ENCODE measurements at places on chromosomes 2 and 18.
A peak's percentile ranks its signal among the peaks of the same experiment; 100 is the strongest.

DNA sequence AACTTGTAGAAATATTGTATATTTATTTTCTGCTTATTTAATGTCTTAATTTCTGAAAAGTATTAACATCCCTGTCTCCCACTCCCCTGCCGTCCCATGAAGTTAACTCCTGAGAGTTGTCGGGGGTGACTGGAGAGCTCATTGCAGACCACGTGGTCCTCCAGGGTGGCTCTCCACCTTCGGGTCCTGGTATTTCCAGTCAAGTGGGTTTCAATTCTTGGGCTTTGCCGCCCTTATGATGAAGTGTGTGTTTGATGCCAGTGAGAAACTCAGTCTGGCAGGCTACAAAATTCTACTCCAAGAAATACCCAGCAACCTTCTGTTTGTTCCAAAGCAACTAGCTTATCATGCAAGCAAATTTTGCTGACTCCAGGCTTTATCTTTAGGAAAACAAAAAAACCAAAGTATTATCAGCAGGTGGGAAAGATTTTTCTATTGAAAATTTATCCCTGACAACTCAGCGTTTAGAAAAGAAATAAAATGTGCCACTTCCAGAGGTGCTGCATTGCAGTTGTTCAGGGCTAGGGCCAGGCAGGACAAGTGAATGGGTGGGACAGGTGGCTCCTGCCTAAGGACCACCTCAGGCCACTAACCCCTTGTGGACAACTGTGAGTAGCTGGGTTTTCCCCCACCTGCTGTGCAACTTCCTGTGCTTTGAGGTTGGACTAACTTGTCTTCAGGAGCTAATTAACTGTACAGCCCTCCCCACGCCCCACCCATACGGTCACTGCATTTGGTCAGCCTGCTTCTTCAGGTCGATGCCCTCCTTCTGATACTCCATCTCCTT lies 46.6 kb downstream of the BCL2L11 start:
- no peak for DNase-seq

- no peak for DNase-seq
Observed at GRCh38 chr18:56379256-56379655, 259.1 kb downstream of the TXNL1 start.

DNA sequence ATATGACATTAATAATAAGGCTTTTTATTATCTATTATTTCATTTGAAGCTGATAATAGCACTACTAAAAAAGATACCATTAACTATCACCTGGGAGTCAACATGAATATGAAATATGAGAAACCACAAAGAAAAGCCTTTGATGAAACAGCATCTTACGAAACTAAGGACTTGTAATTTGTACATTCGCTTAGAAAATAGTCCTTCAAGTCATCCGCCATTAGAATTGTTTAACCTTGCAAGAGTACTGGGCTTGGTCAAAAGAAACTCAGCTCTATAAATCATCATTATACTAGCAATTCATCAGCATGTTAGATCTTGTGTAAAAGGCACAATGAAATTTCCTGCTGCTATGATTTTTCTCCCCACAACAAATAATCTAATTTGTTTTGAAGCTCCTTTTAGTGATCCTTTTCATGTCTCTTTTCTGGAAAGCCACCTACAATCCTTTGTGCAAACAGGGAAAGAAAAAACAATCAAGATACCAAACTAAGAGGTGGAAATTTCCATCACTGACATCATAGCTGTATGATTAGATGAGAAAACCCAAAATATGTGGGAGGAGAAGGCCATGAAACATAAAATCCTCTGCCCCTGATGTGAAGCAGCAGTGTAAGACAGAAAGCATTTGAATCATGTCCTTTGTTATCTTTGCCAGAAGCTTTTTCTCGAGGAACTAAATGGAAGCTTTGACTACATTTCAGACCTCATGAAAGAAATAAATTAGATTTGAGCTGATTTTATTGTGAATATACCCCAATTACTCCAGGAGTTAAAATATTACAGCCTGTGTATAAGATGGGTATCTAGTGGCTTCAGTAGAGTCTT lies 31.2 kb downstream of the SCN9A start:
- DNase-seq, result peak; percentile 93

- DNase-seq, result peak; percentile 76
Observed at GRCh38 chr2:68357605-68358337, 7.3 kb upstream of the PLEK start.

GRCh38 chr2:230935130-230935430 lies 10.0 kb upstream of the GPR55 start:
- DNase-seq, result no peak

DNA sequence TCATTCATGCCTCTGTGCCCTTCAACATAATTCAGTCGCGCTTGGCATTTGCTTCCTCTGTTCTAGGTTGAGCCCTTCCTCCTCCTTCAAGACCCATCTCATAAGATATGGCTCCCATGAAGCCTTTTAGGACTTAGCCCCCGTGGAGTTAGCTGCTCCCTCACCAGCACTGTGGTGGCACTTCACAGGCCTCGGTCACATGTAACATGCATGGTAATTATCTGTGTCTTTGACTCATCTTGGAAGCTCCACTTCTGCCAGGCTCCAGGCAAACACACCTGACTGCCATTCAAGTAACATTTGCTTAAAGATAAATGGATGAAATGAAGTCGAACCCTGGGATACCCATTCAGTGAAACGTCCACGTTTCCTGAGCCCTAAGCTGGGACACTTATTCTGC lies 484.7 kb downstream of the EIPR1 start:
- DNase-seq, result no peak

DNA sequence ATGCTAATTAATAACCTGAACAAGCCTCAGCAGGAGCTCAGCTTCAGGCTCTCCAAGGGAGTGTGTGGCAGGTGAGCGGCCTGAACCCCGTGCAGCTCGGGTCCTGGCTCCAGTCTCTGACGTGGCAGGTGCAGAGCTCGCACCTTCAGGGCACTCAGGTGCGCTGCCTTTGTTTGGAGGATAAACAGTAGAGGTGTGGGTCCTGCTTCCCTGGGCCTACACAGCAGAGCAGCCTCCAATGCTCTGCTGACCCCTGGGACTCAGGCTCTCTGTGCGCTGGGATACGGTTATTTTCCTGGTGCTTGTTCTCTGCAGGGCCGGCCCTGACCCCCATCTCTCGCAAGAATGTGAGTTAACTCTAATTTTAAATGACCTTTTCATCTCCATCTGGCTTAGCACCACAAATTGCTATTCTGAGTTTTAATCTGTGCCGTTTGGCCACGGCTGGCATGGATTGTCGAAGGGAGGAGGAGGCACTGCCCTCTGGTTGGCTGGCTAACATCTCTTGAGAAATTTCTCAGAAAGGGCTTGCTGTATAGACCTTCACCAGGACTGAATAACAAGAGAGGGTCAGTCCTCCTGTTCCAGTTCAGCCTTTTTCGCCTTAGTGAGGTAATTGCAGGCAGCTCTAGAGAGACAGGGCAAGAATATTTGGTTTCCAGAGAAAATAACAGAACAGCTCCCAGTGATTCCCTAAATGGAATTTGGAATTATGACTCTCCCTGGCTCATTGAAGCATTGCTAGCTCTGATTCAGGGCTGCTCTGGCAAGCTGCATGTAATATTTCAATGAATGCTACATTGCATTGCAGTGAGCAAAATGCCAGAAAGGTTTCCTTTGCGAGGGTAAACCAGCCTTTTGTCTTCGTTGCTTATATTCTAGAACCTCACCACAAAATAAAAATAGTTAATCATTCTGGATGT lies 161.8 kb downstream of the DCDC2C start:
- DNase-seq, result no peak

GRCh38 chr2:25164561-25164960 lies 3.8 kb downstream of the POMC start:
- DNase-seq, result no peak

GRCh38 chr2:588074-588645 lies 89.0 kb downstream of the TMEM18 start:
- DNase-seq, result no peak

DNA sequence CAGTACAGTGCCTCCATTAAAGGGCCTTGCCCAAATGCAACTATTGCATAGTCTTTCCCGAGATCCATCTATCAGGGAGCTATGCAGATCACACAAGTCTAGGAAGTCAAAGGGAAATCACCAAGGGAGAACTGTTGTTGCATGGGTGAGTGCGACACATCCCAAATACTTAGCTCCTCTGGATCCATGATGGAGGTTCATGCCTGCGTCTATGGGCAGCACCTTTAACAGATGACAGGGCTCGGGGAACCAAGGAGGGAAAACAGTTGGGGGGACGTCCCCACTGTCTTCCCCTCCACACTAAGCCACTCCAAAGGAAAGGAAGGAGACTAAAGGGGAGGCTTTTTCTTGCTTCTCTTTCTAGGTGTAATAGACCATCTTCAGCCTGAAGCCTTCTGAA lies 552.8 kb upstream of the PKDCC start:
- no peak for DNase-seq

- no peak for DNase-seq
Observed at GRCh38 chr2:196322973-196323810, 151.8 kb upstream of the STK17B start.

DNA sequence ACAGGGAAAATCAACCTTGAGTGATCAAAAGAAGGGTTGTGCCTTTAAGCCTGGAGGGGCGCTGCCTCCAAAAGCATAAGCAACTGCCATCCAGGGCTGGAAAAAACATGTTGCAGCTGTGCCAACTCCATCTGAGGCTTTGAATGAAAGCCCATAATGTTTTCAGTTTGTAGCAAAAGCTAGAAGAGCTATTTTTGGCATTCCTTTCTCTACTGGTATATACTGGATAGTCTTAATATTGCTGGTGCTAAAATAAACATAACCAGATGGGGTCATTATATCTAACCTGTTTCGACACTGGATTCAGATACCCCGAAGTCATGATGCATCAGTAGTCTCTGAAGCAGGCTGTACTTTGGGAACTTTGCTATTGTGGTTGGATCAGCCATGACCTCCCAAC lies 25.1 kb downstream of the ANXA4 start:
- DNase-seq, result no peak

- no peak for DNase-seq
Observed at GRCh38 chr2:124450481-124450880, 425.4 kb downstream of the CNTNAP5 start.

DNA sequence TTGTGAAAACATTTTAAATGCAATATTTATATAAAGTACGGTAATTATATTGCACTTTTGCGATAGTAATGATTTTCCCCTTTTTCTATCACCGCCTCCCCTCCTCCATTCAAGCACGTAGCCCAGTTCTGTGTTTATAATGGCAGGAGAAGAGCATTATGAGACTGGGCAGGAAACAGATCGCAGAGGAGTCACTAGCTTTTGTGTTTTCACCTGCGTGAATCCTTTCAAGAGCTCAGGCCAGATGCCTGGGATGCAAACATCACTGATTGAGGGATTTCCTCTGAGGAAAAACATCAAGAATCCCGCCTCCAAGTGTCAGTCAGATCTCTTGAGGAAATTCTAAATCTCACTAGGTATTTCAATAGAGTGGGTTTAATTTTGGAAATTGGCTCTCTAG lies 178.4 kb upstream of the FN1 start:
- no peak for DNase-seq

Measured in SK-N-DZ (cell line).